ENCODE measurements at places on chromosomes 16 and 17. TPM values are rescaled to one million over a fixed set of nuclear protein-coding genes. Genes with fewer than 3 reads are reported as not detected.

DNA sequence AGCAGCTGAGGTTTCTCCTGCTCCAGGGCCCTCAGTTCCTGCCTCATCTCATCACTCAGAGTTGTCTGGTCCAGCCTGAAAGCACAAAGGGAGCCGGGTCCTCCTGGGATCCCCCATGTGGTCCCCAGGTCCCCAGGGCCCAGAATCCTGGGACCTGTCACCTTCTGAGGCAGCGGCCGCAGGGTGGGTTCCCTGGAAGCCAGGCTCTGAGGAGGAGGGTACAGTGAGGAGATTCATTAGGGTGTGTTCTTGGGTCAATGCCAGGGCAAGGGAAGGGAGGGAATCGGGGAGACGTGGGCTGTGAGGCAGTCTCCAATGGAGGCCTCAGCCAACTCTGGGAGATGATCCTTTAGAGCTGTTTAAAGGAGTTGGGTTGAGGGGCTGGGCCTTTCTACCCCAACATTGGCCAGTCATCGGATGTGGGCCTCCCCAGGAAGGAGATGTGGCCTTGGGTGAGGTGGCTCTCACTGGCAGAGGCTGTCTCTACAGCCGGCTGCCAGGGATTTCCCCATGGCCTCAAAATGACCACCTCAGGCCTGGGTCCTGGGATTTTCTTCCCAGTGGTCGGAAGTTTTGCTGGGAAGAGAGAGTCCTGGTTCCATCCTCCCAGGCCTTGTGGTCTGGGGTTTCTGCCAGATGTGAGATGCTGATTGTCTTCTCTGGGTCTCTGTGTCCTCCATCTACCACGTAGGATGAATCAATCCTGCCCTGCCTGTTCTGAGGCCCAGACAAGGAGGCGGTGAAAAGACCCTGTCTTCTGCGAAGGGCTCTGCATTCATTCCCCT, 47.3 kb downstream of the NLRP1 start:
- DNase-seq: no peak
- peaks cover 52% of the 10 kb centered on the region for H3K36me3 ChIP-seq
- no peak overlapping the region for H3K27ac ChIP-seq
- no peak overlapping the region for H3K4me3 ChIP-seq
- H3K4me1 ChIP-seq: no peaks in the 10 kb centered on the region

- H3K27me3 ChIP-seq: no peaks in the 10 kb centered on the region
- no peak overlapping the region for H3K27ac ChIP-seq
- no peaks in the 10 kb centered on the region for H3K4me1 ChIP-seq
- no peaks in the 10 kb centered on the region for H3K36me3 ChIP-seq
Observed at GRCh38 chr16:13708347-13709120, 211.4 kb upstream of the ERCC4 start.

DNA sequence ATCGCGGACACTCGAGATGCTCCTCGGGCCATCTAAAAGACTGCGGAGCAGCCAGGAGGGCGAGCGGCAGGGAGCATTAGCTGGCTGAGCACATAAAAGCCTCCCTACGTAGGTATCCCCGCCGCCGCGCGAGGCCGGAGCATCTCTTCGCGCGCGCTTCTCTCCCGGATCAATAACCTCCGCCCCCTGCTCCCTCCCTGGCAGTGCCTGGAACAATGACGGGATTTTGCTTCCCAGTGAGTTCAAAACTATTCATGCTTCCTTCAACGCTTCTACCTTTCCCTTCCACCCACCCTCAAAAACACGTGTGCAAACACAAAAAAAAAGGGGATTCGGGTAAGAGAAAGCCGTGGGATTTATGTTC, 984 bp downstream of the CENPV start:
- no peaks in the 10 kb centered on the region for H3K27me3 ChIP-seq
- peak; percentile 8 for DNase-seq
- peak overlapping the region; percentile 69 for H3K4me3 ChIP-seq
- H3K27ac ChIP-seq: peak overlapping the region; percentile 20
- H3K36me3 ChIP-seq: no peaks in the 10 kb centered on the region

DNA sequence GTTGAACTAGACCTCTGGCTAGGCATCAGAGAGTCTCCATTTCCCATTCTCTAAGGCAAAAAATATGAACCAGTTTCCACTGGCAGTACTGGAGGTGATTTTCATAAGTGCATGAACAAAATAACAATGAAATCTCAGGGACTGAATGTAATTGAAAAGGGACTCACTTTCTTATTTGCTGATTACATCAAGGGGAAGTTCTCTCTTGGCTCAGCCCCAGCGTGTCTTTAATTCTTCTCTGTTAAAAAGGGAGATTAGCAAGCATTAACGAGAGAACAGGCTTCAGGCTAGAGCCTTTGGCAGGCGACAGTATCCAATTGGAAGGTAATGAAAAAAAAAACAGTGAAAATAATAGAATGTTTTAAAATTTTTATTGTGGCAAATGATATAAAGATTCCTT, 34.0 kb upstream of the ADAMTS18 start:
- no peak overlapping the region for H3K27ac ChIP-seq
- H3K36me3 ChIP-seq: no peaks in the 10 kb centered on the region
- no peaks in the 10 kb centered on the region for H3K27me3 ChIP-seq
- no peaks in the 10 kb centered on the region for H3K4me1 ChIP-seq
- DNase-seq: no peak

GRCh38 chr17:41284043-41284442, 8.5 kb downstream of the KRTAP9-7 start:
- no peaks in the 10 kb centered on the region for H3K27me3 ChIP-seq
- H3K4me1 ChIP-seq: no peaks in the 10 kb centered on the region
- no peak overlapping the region for H3K4me3 ChIP-seq
- H3K36me3 ChIP-seq: no peaks in the 10 kb centered on the region
- no peak overlapping the region for H3K27ac ChIP-seq

GRCh38 chr16:54937671-54938211, 7.1 kb downstream of the IRX5 start:
- peaks cover 41% of the 10 kb centered on the region for H3K27me3 ChIP-seq
- H3K36me3 ChIP-seq: no peaks in the 10 kb centered on the region
- H3K27ac ChIP-seq: no peak overlapping the region

DNA sequence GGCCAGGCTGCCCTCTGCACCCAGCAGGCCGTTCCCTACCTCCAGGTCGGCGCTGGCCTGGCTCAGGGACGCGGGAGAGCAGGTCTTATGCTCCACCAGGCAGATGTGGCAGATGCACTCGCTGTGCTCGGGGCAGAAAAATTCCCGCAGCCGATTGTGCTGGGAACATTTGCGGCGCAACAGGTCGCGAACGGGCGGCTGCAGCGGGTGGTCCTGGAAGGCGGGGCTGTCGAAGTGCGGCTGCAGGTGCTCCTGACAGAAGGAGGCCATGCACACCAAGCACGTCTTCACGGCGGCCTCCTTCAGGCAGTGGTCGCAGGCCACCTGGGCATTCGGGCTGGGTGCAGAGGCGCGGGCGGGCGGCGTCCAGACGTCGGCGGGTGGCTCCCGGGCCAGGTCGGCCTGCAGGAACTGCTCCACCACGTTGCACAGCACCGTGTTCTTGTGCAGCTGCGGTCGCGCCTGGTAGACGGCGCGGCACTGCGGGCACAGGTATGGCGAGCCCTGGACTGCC, 439 bp downstream of the TRIM25 start:
- H3K36me3 ChIP-seq: no peaks in the 10 kb centered on the region
- peak overlapping the region; percentile 76 for H3K27ac ChIP-seq
- no peaks in the 10 kb centered on the region for H3K27me3 ChIP-seq
- peaks cover 47% of the 10 kb centered on the region for H3K4me1 ChIP-seq

- H3K27me3 ChIP-seq: no peaks in the 10 kb centered on the region
- H3K4me3 ChIP-seq: no peak overlapping the region
- DNase-seq: no peak
- H3K36me3 ChIP-seq: no peaks in the 10 kb centered on the region
- H3K27ac ChIP-seq: no peak overlapping the region
Observed at GRCh38 chr16:87314990-87315420, 2.2 kb downstream of the C16orf95 start.

Gene CDRT15
- not detected for total RNA-seq

Gene TMEM114
- not detected for total RNA-seq

Gene SLC38A7
- total RNA-seq: 15.0 TPM

Gene ACE
- 4.6 TPM for total RNA-seq

Gene OR3A2
- total RNA-seq: 6.7 TPM
